Breast epithelium (tissue), 4 donors: ENCODE measurements at places on chromosomes 6 and 20. TPM values are rescaled to one million over a fixed set of nuclear protein-coding genes. Genes with fewer than 3 reads are reported as not detected.

HDGFL1 gene
- total RNA-seq: not detected

BNIP5 gene
- total RNA-seq: not detected

PTCHD4 gene
- total RNA-seq: 1.6 TPM

- peaks cover 81% of the 10 kb centered on the region for H3K27me3 ChIP-seq
- H3K4me3 ChIP-seq: no peak overlapping the region
- DNase-seq: no peak
Measured at GRCh38 chr6:166165558-166166313, 1.9 kb downstream of the TBXT start.

GRCh38 chr6:119207971-119208725 is 129.7 kb upstream of the FAM184A start:
- no peak overlapping the region for H3K27ac ChIP-seq
- H3K36me3 ChIP-seq: no peaks in the 10 kb centered on the region
- H3K4me1 ChIP-seq: no peaks in the 10 kb centered on the region
- H3K27me3 ChIP-seq: no peaks in the 10 kb centered on the region

GRCh38 chr6:143128681-143129015 is 68.0 kb downstream of the AIG1 start:
- H3K27me3 ChIP-seq: no peaks in the 10 kb centered on the region
- no peak for DNase-seq
- no peak overlapping the region for H3K4me3 ChIP-seq
- no peaks in the 10 kb centered on the region for H3K36me3 ChIP-seq
- no peak overlapping the region for H3K27ac ChIP-seq

GRCh38 chr6:3740551-3741476 is 10.7 kb downstream of the PXDC1 start:
- no peak overlapping the region for H3K4me3 ChIP-seq
- DNase-seq: no peak
- H3K27ac ChIP-seq: peak overlapping the region; percentile 50
- H3K4me1 ChIP-seq: peaks cover 7% of the 10 kb centered on the region
- H3K27me3 ChIP-seq: no peaks in the 10 kb centered on the region

- no peaks in the 10 kb centered on the region for H3K4me1 ChIP-seq
- no peaks in the 10 kb centered on the region for H3K36me3 ChIP-seq
- no peaks in the 10 kb centered on the region for H3K27me3 ChIP-seq
- no peak overlapping the region for H3K27ac ChIP-seq
- H3K4me3 ChIP-seq: no peak overlapping the region
- no peak for DNase-seq
Measured at GRCh38 chr6:149249370-149250357, 67.8 kb upstream of the TAB2 start.

- H3K27me3 ChIP-seq: no peaks in the 10 kb centered on the region
- no peaks in the 10 kb centered on the region for H3K36me3 ChIP-seq
- H3K27ac ChIP-seq: no peak overlapping the region
Measured at GRCh38 chr6:43717389-43717788, 29.8 kb upstream of the MRPS18A start.

GRCh38 chr20:11200423-11200822 is 526.6 kb upstream of the JAG1 start:
- DNase-seq: no peak
- H3K27me3 ChIP-seq: no peaks in the 10 kb centered on the region
- no peaks in the 10 kb centered on the region for H3K36me3 ChIP-seq
- H3K4me3 ChIP-seq: no peak overlapping the region
